Keratinocyte (primary cell): ENCODE measurements at places on chromosomes 7 and 10.

DNA sequence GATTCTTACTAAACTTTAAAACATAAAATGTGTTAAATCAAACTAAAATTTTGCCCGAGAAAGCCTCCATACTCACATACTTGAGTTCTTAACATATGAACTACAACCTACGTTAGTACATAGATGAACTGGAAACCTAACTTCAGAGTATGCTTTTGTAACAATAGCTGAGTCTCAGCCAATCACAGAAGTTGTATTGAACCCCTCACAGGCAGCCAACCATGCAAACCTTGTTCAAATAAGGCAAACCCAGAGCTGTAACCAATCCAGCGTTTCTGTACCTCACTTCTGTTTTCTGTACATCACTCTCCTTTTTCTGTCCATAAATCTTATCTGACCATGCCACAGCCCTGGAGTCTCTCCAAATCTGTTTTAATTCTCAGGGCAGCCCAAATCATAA lies 157.3 kb upstream of the COL1A2 start:
- no peaks in the 10 kb centered on the region for H3K4me1 ChIP-seq
- H3K36me3 ChIP-seq: no peaks in the 10 kb centered on the region
- H3K27me3 ChIP-seq: peaks cover 7% of the 10 kb centered on the region
- H3K27ac ChIP-seq: no peak overlapping the region
- no peak for DNase-seq
- H3K4me3 ChIP-seq: no peak overlapping the region

GRCh38 chr7:132240262-132240661 lies 336.0 kb downstream of the PLXNA4 start:
- H3K4me3 ChIP-seq: no peak overlapping the region
- H3K4me1 ChIP-seq: peaks cover 12% of the 10 kb centered on the region
- no peaks in the 10 kb centered on the region for H3K27me3 ChIP-seq

GRCh38 chr7:97081521-97082300 lies 35.8 kb upstream of the SDHAF3 start:
- DNase-seq: no peak
- H3K4me3 ChIP-seq: no peak overlapping the region
- no peak overlapping the region for H3K27ac ChIP-seq
- no peaks in the 10 kb centered on the region for H3K27me3 ChIP-seq
- H3K4me1 ChIP-seq: no peaks in the 10 kb centered on the region
- H3K36me3 ChIP-seq: no peaks in the 10 kb centered on the region

DNA sequence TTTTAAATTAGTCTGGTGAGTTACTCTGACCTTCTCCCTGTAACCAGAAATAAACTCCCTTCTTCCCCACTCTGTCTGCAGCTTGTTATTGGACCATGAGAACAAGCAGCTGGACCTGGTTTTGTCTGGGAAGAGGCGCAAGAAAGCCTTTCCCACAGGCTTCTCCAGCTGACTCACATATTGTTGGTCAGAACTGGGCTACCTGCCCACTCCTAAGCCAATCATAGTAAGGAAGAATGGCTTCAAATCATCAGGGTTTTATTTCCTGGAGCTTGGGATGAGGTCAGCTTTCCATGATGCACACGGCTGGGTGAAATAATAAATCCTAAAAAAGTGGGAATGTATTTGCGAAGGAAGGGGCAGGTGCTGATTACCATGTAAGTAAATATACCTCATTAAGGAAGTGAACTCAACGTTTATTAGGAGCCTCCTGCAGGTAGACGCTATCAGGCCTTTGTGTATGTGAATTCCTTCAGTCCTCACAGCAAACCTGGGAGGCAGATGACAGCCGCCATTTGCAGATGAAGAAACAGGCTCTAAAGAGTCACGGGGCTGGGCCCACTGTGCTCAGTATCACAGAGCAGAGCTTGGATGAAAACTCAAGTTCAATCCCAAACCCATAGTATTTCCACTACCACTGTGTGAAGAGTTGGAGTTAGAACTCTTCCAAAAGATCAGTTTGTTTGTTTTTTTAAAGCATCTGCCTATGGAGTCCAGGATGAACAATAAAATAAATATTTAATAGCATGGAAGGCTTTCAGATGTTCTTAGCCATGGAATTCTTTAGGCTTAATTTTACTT lies 32.8 kb downstream of the IL15RA start:
- no peaks in the 10 kb centered on the region for H3K27me3 ChIP-seq
- H3K36me3 ChIP-seq: no peaks in the 10 kb centered on the region
- H3K27ac ChIP-seq: peak overlapping the region; percentile 45
- no peak overlapping the region for H3K4me3 ChIP-seq

GRCh38 chr7:7798510-7798909 lies 80.1 kb upstream of the RPA3 start:
- no peak overlapping the region for H3K27ac ChIP-seq
- no peaks in the 10 kb centered on the region for H3K36me3 ChIP-seq
- no peak overlapping the region for H3K4me3 ChIP-seq
- no peaks in the 10 kb centered on the region for H3K27me3 ChIP-seq

GRCh38 chr7:55537458-55537990 lies 34.8 kb downstream of the VOPP1 start:
- no peaks in the 10 kb centered on the region for H3K27me3 ChIP-seq
- H3K36me3 ChIP-seq: no peaks in the 10 kb centered on the region
- DNase-seq: no peak

GRCh38 chr7:1523844-1524243 lies 6.7 kb upstream of the MAFK start:
- H3K4me3 ChIP-seq: no peak overlapping the region
- DNase-seq: no peak
- no peak overlapping the region for H3K27ac ChIP-seq

DNA sequence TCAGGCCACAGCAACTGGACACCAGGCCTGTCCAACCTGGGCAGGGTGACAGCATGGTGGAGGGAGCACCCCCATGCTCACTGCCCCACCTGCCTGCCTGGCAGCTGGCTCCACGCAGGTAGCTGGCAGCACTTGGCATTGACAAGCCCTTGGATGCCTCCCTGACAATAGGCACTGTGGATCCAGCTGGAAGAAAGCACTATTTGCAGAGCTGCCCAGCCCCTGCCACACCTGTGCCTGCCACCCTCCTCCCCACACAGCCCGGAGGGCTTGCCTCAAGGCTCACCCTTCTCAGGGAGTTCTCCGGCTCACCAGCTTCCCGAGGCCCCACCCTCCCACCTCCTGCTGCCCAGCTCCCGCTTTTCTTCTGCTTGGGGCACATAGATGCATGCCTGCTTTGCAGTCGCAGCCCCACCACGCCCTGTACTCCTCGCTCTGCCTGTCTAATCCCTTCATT lies 160.1 kb downstream of the NEURL1 start:
- H3K27ac ChIP-seq: no peak overlapping the region
- H3K27me3 ChIP-seq: no peaks in the 10 kb centered on the region
- H3K4me1 ChIP-seq: peaks cover 14% of the 10 kb centered on the region
- no peak for DNase-seq
- no peak overlapping the region for H3K4me3 ChIP-seq

DNA sequence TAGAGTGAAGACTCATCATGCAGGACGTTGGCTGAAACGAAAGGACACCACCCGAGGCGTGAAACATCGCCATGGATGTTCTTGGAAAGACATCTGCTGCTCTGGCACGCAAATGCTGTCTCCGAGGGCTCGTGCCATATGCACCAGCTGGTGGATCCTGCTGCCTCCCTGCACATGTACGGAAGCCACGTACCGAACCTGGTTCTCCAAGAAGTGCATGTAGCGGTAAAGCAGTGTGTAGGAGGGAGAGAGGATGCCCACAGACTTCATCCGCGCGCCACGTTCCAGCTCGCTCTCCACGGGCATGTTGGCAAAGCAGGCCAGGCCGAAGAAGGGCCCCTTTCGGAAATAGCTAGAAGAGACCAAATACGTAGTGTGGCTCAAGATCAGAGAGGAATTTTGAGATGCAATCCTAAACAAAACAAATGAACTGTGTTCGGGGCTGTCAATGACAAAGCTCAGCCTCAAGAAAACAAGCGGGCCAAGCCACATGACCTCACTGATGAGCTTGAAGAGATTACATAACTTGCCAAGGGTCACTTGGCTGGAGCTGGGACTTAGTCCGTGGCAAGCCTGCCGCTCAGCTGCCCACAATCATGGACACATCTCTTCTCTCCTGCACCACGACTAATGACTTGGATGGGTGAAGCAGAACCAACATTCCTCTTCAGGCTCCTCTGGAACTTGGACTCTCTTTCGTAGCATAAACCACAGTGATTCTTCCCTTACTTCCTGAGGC lies 16.5 kb downstream of the DENND11 start:
- H3K4me1 ChIP-seq: no peaks in the 10 kb centered on the region
- no peak for DNase-seq
- H3K27ac ChIP-seq: no peak overlapping the region
- no peaks in the 10 kb centered on the region for H3K27me3 ChIP-seq
- peaks cover 4% of the 10 kb centered on the region for H3K36me3 ChIP-seq

DNA sequence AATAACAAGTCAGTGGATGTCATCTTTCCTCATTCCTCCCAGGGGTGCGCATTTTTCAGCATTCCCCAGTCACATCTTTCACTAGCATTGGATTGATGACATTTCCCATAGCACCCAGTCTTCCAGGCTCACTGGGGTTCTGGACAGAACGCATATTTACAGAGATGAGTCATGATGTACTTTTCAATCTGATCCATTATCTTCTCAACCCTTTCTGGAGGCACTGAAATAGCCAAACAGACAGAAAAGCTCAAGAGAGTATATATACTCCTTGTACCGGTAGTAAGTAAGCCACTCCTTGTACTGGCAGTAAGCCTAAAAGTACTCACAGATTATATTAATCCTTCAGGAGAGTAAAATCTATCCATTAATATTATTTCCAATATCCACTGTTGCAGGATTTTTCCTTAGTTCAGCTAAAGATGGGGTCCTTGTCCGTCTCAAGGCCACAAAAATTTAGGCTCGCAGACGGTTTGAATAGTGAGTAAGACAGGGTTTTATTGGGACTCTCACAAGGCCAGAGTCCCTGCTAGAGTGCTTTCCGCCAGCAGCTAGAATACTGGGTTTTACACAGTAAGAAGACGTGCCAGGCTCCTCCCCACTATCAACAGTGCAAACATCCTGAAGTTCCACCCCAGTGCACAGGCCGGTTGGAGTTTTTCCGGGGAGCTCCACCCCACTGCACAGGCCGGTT lies 60.8 kb downstream of the MDH2 start:
- H3K27me3 ChIP-seq: no peaks in the 10 kb centered on the region
- H3K36me3 ChIP-seq: no peaks in the 10 kb centered on the region
- H3K4me3 ChIP-seq: no peak overlapping the region
- H3K4me1 ChIP-seq: peaks cover 11% of the 10 kb centered on the region

DNA sequence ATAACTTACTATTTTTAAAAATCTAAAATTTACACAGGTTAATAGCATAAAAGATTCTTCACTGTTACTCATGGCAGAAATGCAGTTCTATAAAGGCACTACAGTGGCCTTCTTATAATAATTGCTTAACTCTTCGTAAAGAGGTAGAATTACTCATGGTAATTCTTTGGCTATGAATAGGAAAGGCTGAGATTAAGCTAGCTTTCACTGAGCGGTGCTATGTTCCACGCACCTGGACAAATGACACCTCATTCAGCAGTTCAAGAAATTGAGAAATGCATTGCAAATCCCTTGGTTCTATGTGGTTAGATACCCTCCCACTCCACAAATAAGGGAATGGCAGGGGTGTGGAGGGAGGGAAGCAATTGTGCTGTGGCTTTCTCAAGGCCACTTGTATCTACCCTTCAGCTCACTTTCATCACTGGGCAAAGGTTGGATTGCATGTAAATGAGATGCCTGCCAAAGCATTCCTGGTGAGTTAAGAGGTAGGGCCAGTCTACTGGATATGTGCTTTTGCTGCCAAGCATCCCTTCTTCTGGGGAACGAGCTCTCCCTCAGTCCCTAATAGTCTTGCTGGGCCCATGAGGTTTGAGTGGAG lies 210.9 kb downstream of the TEX36 start:
- no peak overlapping the region for H3K4me3 ChIP-seq
- H3K36me3 ChIP-seq: no peaks in the 10 kb centered on the region
- DNase-seq: no peak
- H3K27ac ChIP-seq: no peak overlapping the region
- H3K27me3 ChIP-seq: peaks cover 16% of the 10 kb centered on the region

GRCh38 chr7:15750727-15751126 lies 64.2 kb upstream of the MEOX2 start:
- no peaks in the 10 kb centered on the region for H3K27me3 ChIP-seq
- no peak overlapping the region for H3K4me3 ChIP-seq
- no peak overlapping the region for H3K27ac ChIP-seq
- H3K36me3 ChIP-seq: no peaks in the 10 kb centered on the region
- H3K4me1 ChIP-seq: no peaks in the 10 kb centered on the region
- no peak for DNase-seq

- H3K4me1 ChIP-seq: no peaks in the 10 kb centered on the region
- no peak overlapping the region for H3K27ac ChIP-seq
- H3K4me3 ChIP-seq: no peak overlapping the region
- H3K27me3 ChIP-seq: no peaks in the 10 kb centered on the region
- no peaks in the 10 kb centered on the region for H3K36me3 ChIP-seq
- DNase-seq: no peak
These were observed 628.8 kb downstream of the SUGCT start for GRCh38 chr7:40763319-40764287.

- peak; percentile 79 for DNase-seq
- no peaks in the 10 kb centered on the region for H3K27me3 ChIP-seq
- peaks cover 24% of the 10 kb centered on the region for H3K4me1 ChIP-seq
These were observed 50.6 kb downstream of the PRTFDC1 start for GRCh38 chr10:24901686-24902399.

DNA sequence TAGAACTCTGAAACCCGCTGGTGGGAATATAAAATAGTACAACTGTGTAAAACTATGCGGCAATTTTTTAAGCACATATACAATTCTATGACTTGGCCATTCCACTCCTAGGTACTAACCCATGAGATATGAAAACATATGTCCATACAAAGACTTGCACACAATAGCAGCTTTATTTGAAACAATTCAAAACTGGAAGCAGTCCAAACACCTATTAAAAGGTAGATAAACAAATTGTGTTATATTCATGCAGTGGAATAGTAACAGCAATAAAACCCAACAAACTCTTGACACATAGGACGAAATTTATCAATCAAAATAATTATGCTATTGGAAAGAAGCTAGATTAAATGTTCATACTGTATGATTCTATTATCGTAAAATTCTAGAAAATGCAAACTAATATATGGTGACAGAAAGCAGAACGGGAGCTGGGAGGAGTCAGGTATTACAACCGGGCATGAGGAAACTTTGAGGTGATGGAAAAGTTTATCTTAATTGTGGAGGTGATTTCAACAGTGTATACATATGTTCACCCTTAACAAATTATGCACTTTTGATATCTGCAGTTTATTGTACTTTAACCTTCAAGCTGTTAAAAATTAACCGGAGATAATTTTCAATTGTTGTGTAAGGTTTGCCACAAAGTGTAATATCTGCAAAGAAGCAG lies 803 bp upstream of the STK31 start:
- H3K27ac ChIP-seq: no peak overlapping the region
- no peak for DNase-seq
- H3K4me3 ChIP-seq: no peak overlapping the region

GRCh38 chr7:116173051-116174028 lies 37.0 kb upstream of the TES start:
- DNase-seq: no peak
- no peak overlapping the region for H3K4me3 ChIP-seq
- H3K27ac ChIP-seq: no peak overlapping the region
- H3K27me3 ChIP-seq: no peaks in the 10 kb centered on the region

DNA sequence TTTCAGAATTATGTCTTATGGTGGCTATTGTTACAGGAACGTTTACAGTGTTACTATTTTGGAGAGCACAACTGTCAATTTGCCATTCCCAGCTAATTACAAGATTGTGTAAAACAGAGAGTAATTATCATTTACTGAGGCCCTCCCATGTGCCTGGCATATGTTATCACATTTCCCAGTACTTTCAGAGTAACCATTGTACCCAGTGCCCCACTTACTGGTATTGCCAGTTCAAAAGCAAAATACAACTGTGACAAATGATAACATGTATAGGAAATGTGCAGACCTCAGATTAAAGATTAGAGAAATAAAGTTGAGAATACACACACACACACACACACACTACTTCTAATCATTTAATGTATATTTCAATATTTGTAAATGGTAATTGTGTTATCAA lies 572.5 kb downstream of the POM121L12 start:
- H3K4me1 ChIP-seq: peaks cover 8% of the 10 kb centered on the region
- no peak overlapping the region for H3K27ac ChIP-seq
- DNase-seq: no peak
- no peaks in the 10 kb centered on the region for H3K27me3 ChIP-seq
